ENCODE measurements at places on chromosomes 1 and 21.

DNA sequence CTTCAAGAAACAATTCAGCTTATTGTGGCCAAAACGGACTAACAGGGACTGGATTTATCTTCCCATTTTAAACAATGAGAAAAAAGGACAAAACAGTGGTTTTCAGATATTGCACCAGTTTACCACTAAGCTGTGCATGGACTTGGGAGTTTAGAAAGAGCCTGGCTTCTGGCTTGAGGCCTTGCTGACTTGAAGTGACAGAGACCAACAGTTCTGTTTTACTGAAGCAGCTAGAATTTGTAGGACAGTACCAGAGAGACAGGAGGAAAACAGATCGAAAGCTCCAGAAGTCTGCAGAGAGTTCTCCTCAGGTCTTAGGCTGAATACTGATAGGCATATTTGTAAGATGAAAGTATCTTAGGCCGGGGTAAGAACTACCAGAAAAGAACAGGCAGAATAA, 20.5 kb downstream of the FCRL4 start:
- DNase-seq = no peak

GRCh38 chr1:61975638-61976037, 219.0 kb upstream of the L1TD1 start:
- no peak for DNase-seq

- no peak for DNase-seq
Observed at GRCh38 chr1:165287329-165287728, 69.2 kb downstream of the LMX1A start.

DNA sequence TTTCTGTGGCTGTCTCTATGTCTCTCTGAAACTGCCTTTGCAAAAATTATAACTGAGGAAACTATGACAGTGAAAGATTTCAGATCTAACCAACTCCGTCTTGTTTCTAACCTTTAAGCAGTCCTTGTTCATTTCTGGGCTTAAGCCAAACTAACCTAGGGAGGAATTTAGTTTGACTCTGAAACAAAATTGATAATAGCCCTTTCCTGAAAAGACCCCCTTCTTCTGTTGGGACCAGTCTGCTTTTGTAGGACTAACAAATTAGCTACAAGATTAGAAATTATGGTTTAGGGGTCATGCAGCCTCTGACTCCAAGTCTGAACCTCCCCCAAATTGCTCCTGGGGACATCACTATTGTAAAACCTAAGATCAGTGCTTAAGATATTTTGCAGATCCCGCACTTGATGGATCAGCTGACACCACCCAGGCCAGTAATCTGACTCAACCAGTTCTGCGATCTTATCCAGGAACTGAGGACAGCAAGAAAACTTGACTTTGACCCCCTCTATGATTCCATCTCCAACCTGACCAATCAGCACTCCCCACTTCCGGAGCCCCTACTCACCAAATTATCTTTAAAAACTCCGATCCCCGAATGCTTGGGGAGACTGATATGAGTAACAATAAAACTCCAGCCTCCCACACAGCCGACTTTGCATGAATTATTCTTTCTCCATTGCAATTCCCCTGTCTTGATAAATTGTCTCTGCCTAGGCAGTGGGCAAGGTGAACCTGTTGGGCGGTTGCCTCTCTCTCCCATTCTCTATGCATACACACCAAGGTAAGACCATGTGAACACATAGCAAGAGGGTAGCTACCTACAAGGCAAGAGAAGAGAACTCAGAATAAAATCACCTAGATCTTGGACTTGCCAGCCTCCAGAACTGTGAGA, 11.1 kb upstream of the TRIM63 start:
- no peak for DNase-seq

DNA sequence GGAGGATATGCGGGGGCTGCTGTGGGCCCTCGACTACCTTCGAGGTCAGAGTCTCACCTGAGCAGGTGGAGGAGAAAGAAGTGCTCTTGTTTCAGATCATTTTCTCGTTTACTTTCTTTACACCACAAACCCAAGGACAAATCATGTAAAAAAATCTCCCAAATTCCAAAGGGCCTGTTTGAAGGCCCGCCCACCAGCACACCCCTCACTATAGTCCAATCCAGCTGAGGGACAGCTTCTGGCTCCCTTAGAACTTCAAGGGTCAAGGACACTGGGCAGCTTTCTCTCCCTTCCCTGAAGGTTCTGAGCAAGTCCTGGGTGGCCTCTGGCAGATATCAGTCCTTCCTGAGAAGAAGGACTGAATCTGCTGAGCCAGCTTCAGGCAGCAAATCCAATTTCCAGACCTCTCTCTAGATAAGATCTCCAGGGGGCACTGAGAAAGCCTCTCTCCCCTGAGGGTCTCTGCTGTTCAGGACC, 5.5 kb downstream of the STK40 start:
- DNase-seq = no peak

DNA sequence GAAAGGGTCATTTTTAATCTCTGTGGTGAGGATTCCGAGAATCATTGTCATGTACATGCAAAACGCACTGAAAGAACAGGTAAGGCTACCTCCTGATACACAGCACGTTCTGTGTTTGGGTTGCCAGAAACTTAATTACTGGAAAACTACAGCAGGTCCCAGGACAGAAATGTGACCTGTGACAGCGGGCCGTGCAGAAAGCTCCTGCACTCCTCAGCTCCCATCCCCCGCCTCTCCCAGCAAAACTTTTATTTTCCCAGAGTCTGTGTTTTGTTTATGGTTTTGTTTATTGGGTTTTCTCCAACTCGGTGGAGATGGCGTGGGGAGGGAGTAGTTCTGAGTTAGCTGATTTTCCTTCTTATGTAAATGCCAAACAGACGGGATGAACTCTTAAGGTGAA, 44.7 kb downstream of the SLC44A3 start:
- no peak for DNase-seq

- no peak for DNase-seq
Observed at GRCh38 chr1:9270290-9270883, 22.3 kb upstream of the SPSB1 start.

DNA sequence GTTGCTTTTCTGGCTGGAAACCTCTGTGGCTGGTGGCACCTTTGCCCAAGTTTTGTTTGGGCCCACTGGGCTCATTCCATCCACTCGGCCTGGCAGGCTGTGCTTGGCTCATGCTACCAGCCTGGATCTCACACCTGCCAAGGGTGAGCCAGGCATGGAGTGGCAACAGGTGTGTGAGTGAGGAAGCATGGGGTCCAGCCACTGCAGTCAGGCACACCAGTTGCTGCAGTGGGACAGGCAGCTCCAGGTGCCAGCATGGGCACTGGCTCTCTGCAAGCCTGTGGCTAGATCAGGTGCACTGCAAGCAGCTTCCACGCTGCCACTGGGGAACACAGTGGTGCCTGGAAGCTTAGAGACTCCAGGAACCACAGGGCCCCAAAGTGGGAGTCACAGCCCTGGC, 57.0 kb downstream of the NUP210L start:
- DNase-seq = no peak

DNA sequence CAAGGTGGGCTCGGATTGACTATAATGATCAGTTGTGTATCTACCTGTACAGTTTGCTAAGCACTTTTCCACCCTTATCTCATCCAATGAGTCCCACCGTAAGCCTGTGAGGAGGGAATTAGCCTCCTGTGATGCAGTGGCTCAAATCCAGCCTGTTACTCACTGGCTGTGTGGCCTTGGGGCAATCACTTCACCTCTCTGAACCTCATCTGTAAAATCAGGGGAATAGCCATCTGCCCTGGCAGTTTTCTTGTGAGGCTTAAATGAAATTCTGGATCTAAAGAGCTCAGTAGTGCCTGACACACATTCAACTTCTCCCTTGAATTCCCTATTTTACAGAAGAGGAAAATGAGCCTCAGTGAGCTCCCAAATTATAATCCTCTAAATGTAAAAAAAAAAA, 7.4 kb upstream of the EXTL1 start:
- DNase-seq = no peak

GRCh38 chr21:33412832-33413519, 9.8 kb downstream of the IFNGR2 start:
- DNase-seq = no peak

DNA sequence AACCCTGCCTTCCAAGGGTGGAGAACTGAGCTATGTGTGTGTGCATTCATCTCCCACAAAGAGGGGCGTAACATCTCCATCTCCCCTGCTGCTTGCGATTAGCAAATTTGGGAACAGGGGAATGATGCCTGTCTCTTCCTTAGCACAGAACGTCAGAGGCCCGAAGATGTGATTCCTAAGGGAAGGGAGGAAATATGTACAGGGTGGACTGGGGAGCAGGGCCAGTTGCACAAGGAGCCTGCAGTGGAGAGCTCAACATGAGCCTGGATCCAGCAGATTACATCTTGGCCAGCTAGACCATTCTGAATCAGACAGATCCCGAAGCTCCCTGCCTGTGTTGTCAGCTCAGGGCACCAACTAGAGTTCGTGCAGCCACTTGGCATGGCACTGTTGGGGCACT, 118.1 kb downstream of the NGF start:
- DNase-seq = no peak

GRCh38 chr1:65719391-65719790, 73.3 kb upstream of the PDE4B start:
- no peak for DNase-seq

All from CD4-positive, alpha-beta T cell treated with Interleukin-4 for 1 hour (primary cell).